ENCODE measurements at places on chromosomes 3 and 15.
A peak's percentile ranks its signal among the peaks of the same experiment; 100 is the strongest.

GRCh38 chr15:38899300-38899699 lies 334.7 kb upstream of the RASGRP1 start:
- DNase-seq: no peak

DNA sequence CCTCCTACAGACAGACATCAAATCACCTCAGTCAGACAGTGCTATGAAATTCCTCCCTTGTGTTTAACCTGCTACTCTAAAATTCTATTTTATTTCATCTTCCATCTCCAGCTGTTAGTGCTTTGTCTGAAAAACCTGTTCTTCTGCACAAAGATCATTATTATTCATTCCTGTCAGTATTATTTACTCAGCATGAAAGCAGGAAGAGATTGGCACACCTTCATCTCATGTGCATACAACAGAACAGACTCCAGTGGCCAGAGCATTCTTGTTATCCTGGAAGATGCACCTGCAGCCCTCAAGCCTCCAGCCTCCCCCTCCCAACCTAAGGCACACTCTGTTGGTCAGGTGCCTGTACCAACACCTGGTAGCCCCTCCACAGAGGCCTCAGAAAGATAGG lies 1.8 kb upstream of the ROPN1B start:
- no peak for DNase-seq

GRCh38 chr3:187713504-187713903 lies 11.1 kb upstream of the RTP2 start:
- no peak for DNase-seq

DNA sequence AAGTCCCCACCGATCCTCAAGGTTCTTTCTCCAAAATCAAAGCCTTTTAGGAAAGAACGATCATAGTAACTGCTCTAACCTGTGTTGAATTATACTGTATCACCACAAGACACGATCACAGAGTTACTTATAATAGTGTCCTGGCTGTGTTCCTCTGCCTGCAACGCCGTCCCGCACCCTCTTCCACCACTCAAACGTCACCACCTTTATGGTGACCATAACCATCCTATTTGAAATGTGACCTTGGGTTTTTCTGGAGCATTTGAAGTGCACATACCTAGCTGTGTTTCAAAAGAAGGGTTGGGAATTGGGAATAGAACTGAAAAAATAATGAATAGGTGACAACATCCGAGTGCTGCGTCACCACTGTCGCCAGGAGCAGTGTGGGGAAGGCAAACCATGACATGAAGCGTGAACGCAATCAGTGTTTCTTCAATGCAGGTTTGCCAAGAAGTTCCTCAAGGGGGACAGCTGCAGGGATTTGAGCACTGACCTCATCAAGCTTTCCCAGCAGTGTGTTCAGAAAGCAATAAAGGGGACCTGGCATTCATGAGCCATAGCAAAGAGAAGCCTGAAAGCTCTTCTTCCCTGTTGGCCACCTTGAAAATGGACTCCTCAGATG lies 769 bp upstream of the SELENOS start:
- no peak for DNase-seq

GRCh38 chr3:111700054-111700453 lies 104.9 kb upstream of the ZBED2 start:
- no peak for DNase-seq

DNA sequence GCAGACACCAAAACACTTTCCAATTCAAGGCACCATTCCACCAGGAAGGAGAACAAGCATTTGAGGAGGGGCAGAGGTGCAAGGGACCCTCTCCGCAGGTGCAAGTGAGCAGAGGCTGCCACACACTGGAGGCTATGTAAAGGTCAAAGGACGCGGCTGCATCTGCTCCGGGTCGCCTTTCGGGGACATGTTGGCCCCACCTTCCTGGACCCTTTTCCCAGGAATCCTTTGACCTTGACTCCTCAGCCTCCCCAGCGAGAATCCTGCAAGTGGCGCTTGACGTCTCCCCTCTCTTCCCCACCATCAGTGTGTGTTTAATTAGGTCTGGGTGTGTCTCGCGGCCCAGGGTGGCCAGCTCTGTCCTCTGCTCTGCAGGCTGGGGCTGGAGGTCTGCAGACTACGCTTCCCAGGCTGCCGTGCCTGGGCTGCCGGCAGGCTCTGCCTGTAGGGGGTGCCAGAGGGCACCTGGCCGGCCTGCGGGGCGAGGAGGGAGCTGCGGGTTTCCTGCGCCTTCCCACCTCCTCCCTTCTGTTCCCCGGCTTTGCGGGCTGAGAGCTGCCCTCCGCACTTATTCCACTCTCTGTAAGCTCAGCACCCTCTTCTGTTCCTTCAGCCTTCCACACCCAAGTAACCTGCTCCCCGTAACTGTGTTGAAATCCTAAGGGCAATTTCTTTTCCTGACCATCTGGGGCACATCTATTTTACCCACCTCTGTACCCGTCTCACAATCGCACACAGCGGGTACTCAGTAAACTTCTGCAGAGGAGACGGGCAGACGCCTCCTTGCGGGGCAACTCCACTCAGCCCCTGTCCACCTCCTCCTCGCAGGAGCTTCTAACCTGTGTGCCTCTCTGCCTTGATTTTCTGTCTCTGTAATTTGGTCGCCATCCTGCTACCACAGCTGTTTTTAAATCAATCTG lies 129.8 kb downstream of the NSMCE3 start:
- no peak for DNase-seq

DNA sequence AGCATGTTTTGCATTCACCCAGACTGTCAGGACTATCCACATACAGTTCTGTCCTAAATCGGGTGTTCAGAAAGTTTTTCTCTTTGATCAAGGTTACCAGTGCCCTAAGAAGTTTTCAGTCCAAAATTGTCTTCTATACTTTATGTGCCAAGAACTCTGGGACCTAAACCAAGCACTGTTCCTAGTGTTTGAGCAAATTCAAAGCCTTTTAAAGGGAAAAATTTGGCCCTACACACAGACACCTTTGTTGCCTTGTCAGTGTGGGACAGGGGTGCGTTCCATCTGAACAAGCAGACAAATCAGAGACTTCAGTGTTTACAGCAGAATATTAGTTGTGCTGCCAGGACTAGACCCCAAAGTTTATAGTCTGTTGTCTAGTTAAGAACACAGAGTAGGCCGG lies 50.6 kb downstream of the DGKG start:
- DNase-seq: no peak

- DNase-seq: no peak
Observed at GRCh38 chr3:139427283-139428060, 38.0 kb upstream of the COPB2 start.

DNA sequence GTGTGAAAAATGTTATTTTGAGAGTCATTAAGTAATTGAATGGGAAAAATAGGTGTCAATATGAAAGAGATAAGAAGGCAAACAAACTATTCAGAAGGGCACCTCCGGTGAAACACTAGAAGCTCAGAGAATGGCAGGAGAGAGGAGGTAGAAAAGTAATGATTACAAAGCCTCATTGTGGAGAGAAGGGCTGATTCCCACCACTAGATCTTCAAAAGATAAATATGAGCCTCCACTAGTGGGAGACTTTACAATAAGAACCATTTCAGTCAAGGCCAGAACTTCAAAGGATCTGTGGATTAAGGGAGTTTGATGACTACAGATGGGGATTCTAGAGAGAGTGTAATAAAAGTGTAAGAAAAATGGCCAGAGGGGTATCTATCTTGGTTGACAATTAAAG lies 535.6 kb downstream of the NLGN1 start:
- no peak for DNase-seq

- DNase-seq: no peak
Observed at GRCh38 chr3:45537616-45537969, 57.0 kb upstream of the LIMD1 start.

GRCh38 chr3:52395503-52395865 lies 49.4 kb downstream of the SEMA3G start:
- no peak for DNase-seq

- no peak for DNase-seq
Observed at GRCh38 chr15:40240619-40241221, 1.9 kb downstream of the PAK6 start.

GRCh38 chr3:106092792-106093191 lies 224.0 kb upstream of the CBLB start:
- no peak for DNase-seq

DNA sequence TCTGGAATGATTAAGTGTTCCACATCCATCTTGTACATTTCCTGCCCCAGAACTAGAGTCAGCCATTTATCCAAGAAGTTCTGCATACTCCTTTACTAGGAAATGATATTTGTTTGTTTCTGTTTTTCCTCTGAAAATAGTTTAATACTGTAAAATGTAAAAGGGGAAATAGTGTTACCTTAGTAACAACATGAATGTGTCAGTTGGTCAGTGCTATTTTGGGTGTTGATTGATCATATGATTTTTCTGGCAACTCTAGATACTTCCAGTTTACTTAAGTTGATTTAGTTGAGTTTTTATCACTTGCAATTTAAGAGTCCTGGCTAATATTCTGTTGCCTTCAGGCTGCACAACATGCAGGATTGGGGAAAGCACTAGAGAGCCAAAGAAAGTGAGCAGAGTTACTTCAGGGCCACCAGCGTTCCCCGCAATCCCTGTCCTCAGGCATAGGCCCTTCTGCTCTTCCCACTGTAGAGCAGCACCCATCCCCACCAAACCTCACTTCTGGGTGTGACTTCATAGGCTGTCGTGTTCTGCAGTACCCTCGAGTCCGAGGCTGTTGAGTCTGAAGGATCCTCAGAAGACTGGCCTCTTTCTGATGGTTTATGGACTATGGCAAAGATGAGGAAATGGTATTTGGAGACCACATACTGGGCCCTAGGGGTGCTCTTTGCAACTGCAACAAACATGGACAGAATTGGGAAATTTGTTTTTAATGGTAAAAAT lies 69.0 kb downstream of the CHD2 start:
- no peak for DNase-seq

GRCh38 chr3:27723001-27723445 lies 900 bp upstream of the EOMES start:
- DNase-seq: no peak

DNA sequence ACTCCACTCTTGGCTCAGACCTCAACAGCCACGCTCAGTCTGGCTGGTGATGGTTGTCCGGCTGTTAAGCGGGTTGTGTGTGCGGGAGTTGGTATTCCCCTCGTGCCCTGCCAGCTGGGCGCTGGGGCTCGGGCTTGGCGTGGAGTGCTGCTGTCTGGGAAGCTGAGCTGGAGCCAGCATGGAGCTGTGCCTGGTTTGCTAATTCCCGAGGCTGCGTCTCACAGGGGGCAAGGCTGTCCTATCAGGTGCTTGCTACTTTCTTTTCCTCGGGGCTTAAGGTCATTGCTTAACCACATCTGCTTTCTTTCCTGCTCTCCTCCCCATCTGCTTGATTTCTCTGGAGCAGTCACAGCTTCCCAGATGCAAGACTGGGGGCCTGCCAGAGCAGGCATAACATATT lies 29.9 kb downstream of the PDIA5 start:
- peak; percentile 83 for DNase-seq

DNA sequence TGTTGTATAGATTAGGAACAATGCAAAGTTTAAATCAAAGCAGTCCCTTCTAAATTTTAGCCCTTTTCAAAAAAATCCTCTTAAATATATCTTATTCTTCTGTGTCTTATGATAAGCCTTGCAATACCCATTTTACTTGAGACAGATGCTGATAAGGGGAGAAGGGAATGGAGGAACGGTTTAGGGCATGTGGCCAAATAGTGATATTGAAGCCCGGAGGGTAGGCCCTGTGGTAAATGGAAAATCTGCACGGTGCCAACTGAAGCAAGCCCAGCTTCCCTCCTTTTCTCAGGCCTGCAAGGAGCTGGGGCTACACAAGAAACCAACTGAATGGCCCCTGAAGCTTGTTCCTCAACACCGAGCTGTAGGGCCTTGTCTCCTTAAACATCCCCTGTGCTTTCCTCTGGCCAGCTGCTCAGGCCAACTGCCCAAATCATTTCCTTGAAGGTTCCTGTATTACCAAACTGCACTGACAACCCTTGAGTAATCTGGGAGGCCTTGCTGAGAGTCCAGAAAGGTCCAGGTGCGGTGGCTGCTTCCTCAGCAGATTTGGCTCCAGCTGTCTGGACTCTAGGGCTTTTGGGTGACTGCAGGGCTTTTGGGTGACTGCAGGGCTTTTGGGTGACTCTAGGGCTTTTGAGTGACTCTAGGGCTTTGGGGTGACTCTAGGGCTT lies 67.2 kb downstream of the NCEH1 start:
- no peak for DNase-seq

DNA sequence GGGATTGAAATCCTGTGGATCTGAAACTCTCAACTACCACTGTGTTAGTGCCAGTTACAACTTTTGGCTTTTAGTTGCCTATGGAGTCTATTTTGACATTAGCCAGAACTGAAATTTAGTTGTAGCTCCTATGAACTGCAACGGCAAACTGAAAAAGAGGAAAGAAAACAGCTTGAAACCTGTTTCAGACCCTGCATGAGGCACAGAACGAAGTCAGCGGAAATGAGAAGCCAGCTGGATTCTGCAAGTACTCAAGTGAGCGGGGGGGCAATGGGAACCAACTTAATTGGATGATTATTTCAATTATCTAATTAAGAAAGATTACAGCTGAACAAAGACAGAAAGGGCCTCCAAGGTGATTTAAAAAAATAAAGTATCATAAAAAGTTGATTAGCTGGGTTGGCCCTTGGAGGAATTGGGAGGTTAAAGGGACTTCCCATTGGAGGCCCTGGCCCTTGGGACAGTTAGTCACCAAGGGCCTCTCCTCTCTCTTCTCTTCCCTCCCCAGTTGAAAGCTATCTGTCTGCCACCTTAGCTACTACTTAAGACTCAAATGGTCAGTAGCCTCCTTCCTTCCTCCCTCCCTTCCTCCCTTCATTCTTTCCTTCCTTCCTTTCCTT lies 352.1 kb downstream of the SHQ1 start:
- no peak for DNase-seq

- DNase-seq: no peak
Observed at GRCh38 chr15:95009635-95010034, 778.3 kb downstream of the MCTP2 start.

- no peak for DNase-seq
Observed at GRCh38 chr3:122676759-122677158, 3.9 kb upstream of the PARP14 start.

DNA sequence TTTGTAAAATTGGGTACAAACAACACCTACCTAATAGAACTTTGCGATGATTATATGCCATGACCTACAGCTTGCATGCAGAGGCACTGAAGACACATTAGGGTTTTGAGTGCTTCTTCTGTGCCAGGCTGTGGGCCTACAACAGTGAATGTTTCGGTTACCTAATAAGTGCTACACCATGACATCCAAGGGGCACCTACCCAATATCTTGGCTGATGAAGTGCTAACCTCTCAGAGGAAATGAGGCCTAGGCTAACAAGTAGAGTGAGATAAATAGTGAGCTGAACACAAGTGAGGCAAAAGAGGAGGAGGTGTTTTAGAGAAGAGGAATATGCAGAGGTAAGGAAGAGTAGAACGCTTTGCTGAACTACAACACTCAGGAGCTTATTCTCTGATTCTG lies 12.2 kb upstream of the RASGRP1 start:
- DNase-seq: no peak

GRCh38 chr15:68377766-68378165 lies 54.2 kb downstream of the ITGA11 start:
- DNase-seq: no peak

- no peak for DNase-seq
Observed at GRCh38 chr15:38524156-38524555, 40.5 kb downstream of the RASGRP1 start.

DNA sequence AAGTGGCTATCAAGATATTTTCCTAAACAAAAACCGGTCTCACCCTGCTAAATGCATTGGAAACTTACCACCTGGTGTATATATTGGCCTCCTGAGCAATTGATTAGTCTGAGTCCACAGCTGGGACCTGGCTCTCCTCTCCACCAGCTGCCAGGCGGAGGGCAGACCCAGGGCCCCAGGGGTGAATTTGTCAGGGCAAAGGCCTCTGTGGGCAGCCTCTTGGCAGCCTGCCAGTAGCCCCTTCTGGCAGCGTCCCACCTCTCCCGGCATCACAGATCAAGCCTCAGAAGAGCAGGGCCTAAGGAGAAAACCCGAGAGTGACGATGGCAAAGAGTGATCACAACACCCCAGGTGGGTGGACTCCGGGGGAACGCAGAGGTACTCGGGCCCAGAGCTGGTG lies 43.0 kb upstream of the IDH2 start:
- DNase-seq: no peak

Data from amygdala (tissue), 56 donors.